ENCODE measurements at places on chromosomes 16 and 17.

- DNase-seq, result no peak
Observed at GRCh38 chr17:77654850-77655249, 303.7 kb upstream of the TNRC6C start.

DNA sequence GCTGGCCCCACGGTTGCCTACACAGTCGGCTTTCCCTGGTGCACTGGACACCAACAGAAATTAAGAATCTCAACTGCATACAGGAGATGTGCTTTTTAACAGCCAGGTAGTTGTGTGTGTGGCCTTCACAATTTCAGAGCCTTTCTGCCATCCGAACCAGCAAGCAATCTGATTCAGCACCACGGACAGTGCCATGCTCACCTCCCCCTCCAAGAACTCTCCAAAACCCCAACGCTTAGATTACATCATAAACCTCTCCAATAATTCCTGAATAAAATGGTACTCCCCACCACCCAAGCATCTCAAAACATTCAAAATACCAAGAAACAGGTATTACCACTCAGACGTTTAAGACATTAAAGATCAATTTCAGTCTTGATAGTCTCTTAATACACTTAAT lies 31.8 kb downstream of the USP7 start:
- peak; percentile 48 for DNase-seq

- DNase-seq, result no peak
Observed at GRCh38 chr16:88374736-88375135, 8.0 kb upstream of the ZNF469 start.

GRCh38 chr16:33877-34647 lies 19.3 kb downstream of the POLR3K start:
- DNase-seq, result no peak

DNA sequence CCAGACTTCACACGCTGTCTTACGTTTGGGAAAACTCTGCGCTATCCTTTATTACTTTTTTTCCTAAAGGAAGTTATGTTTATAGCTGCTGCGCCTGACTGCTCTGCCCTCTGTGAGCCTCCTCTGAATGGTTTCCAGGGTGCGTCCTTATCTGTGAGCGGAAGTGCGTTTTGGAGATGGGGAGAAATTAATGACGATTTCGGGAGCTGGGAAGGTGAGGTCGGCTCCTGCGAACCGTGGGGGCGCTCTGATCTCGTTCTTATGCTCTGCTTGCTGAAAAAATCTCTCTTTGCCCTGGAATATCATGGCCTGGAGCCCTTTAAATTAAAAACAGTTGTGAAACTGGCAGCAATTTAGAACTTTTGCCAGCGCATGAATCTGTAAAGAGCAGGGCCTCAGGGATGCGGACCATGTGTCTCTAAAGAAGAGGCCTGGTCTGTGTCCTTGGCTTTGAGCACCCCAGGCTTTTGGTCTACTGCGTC lies 135.7 kb upstream of the ZFHX3 start:
- DNase-seq, result no peak

DNA sequence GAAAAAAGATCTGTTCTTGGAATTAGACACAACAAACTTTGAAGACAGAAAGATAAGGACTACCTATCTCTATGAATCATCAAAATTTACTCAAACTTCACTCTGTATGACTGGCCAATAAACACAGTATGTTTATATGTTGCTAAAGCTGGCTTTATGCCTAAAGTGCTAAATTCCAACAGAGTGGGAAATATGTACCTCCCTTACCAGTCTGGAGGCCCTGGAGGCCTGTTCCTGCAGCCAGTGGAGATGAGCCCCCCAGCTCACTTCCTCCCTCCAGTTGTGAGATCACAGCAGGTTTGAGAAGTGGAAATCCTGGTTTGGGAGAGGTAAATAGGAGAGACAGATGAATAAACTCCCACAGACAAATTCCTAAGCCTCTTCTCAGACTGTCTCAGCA lies 9.0 kb downstream of the ZNF23 start:
- no peak for DNase-seq

GRCh38 chr17:74150428-74151025 lies 53.0 kb upstream of the RPL38 start:
- DNase-seq, result no peak

All from urothelium cell line (cell line).